ENCODE measurements at places on chromosomes 13 and 19.

GRCh38 chr13:33932769-33933406 is 114.9 kb downstream of the RFC3 start:
- no peak for DNase-seq

DNA sequence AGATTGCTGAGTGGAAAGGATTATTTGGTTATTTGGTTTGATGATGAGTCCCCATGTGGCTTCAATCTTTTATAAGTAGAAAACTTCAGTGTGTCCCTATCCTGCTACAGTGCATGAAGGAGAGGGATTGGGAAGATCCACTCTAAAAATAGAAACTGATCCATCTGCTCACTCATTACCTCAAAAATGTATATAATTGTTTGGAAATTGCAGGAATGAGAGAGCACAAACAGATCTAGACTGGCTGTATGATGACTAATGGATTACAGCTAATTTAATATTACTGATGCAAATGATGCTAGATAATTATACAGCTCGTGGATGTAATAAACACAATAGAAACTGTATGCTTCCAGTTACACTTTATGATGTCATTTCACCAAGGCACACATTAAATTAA is 625.3 kb upstream of the PRR20A start:
- DNase-seq, result no peak

DNA sequence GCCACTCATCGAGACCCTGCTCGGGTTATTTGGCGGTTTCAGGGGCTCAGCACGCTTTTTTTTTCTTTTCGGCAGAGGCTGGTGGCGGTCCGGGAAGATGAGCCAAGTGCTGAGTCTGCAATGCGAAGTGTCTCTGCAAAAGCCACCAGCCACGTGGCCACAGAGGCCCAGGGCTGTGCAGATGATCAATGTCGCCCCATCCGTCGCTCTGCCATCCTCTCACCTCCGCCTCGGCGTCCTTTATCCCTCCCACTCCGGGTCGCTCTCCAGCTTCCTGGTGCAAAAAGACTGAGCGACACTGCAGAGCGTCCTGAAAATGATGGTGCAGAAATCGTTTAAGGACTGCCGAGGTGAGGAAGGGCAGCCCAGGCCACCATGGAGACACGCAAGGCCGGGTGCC is 55.0 kb downstream of the TINCR start:
- no peak for DNase-seq

DNA sequence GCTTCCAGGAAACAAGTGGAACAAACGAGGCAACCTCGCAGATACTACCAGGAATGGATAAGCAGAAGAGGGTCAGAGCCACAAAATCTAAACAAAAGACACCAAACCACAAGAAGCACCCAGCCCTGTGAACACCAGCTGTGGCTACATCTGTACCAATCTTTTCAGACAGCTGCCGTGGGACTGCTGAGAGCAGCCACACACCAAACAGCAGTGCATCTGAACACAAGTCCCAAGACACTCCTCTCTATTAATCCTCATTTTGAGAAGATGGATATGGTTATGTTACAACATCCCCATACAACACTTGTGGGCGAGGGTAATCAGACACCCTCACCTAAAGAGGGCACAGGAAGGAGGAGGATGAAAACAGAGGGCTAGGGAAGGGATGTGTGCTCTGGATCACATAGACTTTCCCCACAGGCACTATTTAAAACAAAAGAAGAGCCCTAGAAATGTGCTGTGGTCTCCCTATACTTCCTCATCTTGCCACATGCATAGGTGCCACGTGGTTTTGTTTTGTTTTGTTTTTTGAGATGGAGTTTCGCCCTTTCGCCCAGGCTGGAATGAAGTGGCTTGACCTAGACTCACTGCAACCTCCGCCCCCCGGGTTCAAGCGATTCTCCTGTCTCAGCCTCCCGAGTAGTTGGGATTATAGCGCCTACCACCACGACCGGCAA is 41.6 kb upstream of the ZNF14 start:
- DNase-seq, result no peak

GRCh38 chr19:39413911-39414608 is 1.6 kb downstream of the PLEKHG2 start:
- no peak for DNase-seq

GRCh38 chr19:39843919-39844793 is 2.0 kb downstream of the FBL start:
- DNase-seq, result no peak

- DNase-seq, result no peak
Measured at GRCh38 chr13:67642657-67643056, 412.5 kb upstream of the PCDH9 start.

Measured in NCI-H187 (cell line).